ENCODE measurements at places on chromosomes 11 and 22.
A peak's percentile ranks its signal among the peaks of the same experiment; 100 is the strongest.

GRCh38 chr11:112801025-112801816 is 160.0 kb upstream of the NCAM1 start:
- no peak for DNase-seq

DNA sequence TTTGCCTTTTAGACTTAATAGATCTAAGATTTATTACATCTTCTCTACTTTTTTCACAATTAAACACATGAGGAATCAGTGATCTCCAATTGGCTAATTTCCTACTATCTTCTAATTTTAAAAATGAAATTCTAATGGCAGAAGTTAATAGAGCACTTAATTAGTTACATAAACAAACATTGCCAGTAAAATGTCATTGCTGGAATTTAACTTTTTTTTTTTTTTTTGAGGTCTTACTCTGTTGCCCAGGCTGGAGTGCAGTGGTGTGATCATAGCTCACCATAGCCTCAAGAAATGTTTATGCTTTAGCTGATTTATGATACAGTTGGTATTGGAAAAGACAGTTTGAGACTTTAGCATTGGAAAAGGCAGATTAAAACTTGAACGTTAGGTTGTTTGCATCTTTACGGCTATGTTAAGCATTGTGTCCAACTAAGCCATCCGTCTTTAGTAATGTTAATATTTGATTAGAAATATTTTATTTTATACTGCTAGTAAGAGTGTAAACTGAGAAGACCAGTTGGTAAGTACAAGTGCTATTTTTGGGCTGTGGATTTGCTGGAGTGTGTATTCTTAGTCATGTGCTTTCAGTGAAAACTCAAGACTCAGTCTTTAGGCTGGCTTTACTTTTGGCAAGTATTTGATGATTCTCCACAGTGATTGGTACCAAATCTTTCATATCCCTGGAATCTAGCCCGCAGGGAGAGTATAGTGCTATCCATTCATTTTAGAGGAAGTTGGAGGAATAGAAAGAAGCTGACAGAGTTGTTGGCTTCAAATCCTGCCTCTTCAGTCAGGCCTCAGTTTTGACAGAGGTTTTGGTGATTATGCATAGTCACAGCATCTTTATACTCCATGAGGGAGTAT is 4.5 kb downstream of the ANO5 start:
- DNase-seq, result no peak

- no peak for DNase-seq
These were observed 3.3 kb downstream of the A4GALT start for GRCh38 chr22:42717197-42717928.

DNA sequence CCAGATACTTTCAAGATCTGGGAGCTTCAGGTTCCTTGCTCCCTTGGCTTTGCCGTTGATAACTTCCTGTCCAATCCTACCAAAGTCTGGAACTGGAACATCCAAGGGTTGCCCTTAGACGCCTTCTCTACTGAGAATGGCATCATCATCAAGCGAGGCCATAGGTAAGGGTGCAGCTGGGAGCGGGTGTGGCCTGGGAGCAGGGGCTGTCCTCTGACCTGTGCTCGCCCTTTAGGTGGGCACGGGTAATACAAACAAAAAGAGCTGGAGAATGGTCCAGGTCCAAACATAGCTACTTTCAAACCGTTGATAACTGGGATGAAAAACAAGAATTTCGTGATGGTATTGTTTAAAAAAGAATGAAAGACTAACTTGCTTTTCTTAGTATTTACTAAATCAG is 25.0 kb downstream of the CASP12 start:
- DNase-seq, result no peak

DNA sequence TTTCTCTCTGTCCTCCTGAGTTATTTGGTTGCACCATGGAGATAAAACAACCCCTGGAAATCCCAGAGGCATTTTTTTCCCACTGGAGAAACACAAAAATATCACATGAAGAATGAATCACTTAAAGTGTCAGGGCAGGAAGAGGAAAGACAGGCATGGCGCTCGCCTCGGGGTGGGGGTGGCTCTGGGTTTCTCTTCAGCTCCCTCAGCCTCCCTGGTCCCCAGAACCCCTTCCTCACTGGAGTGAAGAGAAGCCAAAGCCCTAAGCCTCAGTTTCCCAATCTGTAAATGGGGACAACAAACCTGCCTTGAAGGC is 938 bp downstream of the SHISAL1 start:
- DNase-seq, result no peak

DNA sequence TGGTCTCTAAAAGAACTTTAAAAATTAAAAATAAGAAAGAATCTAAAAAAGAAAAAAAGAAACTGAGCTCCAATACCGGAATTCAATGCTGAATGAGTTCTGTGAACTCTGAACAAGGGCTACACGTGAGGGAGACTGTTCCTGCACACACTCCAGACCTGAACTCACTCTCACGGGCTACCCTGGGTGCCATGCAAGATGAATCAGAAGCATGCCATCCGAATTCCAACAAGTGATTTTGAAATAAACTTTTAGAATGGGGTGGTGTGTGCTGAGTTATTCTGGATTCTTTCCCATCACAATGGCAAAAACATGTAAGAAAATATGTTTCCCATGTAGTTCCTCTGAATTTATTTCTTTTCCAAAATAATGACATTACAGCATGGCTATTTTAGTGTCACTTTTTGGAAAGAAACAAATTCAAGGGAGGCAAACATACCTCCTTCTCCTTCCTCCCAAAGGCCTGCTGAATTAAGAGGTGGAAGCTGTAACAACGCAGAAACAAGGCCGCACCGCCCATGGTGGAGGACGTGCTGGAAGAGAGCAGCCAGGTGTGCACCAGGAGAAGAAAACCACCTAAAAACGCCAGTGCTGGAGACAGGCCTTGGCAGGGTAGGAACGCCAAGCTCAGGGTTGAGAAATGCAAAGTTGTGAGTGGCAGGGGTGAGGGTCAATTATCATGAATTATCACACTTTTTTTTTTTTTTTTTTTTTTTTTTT is 63.2 kb upstream of the ARFGAP3 start:
- no peak for DNase-seq

GRCh38 chr11:117815262-117815803 is 9.2 kb downstream of the FXYD2 start:
- no peak for DNase-seq

- no peak for DNase-seq
These were observed 74.8 kb downstream of the ETS1 start for GRCh38 chr11:128512474-128512996.

DNA sequence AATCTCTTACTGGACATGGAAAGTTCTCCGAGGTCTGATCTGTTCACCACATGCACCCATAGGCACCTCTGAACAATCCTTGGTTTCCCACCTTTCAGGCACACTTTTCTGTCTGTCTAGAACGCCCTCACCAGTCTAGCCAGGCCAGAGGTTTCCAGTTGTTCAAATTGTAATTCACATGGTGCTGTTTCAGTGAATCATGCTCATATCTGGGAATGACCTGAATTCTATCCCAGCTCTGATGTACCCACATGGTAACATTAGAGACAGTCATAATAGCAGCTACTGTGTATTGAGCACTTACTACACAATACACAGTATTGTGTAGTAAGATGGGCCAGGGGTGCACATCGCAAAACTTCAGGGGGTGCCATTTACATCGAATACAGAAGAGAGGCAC is 138.2 kb downstream of the COMMD9 start:
- no peak for DNase-seq

GRCh38 chr22:30044369-30044768 is 35.9 kb upstream of the HORMAD2 start:
- DNase-seq, result peak; percentile 57

GRCh38 chr22:17476838-17477237 is 86.5 kb upstream of the SLC25A18 start:
- DNase-seq, result no peak

DNA sequence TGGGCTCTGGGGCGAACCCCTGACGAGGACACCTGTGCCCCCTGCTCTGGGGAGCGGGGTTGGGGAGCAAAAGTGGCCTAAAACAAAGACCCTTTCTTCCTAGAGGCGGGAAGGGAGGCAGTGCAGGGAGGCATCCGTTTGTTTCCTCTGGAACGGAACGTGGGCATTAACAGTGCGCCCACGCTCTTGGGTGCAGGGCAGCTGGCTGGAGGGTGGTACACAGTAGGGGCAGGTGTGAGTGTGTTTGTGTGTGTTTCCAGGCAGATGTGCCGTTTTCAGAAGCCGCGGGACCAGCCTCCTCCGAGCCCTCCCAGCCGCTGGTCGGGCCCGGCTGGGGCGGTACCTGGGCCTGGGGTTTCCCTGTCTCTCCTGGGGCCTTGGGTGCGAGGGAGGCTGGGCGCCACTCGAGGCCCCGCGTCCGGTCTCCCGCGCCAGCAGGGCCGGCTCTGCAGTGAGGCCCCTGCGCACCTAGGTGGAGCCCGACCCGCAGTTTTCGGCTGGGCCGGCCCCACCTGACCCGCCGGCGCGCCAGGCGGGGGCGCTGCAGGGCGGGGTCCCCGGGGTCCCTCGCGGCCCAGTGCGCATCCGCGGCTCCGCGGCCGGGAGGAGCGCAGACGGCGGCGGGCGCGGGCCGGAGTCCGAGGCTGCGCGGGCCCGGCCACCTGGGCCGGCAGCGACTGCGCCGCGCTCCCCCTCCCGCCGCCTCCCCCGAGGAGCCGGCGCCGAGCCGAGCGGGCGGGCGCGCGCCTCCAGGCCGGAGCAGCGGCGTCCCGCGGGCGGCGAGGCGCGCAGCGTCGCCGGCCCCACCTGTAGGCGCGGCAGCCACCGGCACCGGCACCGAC is 1252.7 kb downstream of the BRD1 start:
- no peak for DNase-seq

DNA sequence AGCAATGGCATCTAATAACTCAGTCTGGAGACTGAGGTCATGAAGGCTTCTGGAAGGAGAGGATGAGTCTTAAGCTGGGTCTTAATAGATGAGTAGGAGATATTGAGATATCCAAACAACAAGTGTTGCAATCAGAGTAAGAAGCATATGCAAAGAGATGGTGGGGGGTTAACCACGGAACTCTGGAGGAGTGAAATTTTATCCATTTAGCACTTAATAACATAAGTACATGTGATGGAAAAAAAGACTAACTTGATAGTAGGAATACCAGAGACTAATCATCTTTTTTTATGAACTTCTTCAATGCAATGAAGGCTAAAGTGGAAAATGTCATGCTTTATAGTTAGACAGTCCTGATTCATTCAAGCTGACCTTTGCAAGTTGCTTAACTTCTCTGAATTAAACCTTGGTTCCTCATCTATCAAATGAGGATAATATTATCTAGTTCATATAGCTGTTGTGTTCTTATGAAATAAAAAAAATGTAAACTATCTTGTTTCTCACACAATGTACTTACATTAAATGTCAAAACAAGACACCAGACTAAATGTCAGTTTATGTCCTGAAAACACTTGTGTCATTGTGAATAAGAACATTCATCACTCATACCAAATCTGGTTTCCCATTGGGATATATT is 403.1 kb upstream of the CCDC90B start:
- DNase-seq, result no peak

DNA sequence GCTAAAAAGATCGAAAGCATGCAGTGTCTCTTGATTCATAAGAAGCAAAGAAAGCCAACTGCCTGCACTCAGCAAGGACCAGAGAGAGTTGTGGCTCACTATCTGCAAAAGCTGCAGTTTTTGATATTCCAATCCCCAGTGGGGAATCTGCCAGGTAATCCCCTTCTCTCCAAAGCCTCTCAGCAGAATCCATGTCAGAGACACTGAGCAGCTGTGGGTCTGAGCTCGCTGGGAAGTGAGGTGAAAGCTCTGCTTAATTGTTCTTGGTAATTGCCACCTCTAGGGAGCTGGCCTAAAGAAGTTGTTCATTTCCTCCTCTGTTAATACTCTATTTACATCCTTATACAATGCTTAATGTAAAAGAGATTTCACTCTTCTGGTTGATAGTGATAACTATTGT is 261.3 kb upstream of the LRRC4C start:
- no peak for DNase-seq

GRCh38 chr11:1773131-1773993 is 9.6 kb upstream of the CTSD start:
- DNase-seq, result no peak

DNA sequence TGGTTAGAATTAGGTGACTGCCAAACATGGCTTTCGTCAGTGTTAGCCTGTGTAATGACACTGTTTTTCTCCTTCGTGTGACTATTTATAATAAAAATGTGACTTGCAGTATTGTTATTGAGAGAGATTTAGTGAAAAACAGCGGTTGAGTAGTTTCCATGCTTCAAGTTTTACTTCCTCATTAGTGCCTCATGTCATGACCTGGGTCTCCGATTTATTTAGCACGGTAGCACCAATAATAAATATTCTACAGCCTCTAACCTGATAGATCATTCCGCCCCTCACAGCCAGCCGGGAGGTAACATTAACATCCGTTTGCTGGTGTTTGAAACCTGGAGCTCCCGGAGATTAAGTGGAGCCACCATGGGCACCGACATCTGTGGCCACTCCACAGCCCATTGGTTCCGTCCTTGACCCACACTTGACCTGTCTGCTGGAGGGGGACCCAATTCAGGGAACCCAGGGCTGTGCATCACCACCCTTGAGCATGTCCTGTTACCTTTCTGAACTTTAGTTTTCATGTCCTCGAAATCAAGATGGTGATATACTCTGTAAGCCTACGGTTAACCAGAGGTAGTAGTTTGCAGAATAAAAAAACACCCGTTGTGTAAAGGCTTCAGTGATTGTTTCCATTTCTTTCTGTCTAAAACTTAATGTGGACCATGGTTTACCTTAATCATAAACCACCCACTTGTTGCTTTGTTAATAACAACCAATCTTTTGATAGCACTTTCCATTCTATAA is 104.1 kb downstream of the ATXN10 start:
- DNase-seq, result no peak

DNA sequence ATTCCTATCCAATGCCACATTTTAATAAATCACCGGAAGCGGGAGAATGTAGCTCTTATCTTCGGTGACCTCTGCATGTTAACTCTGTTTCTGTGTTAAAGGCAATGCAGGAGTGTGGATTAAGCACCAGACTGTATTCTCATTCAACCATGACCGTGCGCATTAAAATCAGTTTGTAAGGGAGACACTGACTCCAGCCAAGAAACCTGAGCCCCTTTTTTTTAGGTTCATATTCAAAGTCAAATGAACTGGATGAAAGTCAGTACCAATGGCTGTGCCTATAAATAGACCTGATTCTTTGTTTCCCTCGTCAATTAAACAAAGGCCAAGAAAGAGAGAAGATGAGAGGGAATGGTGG is 32.2 kb downstream of the C11orf91 start:
- DNase-seq, result no peak

GRCh38 chr11:77510095-77510494 is 36.2 kb upstream of the PAK1 start:
- no peak for DNase-seq

DNA sequence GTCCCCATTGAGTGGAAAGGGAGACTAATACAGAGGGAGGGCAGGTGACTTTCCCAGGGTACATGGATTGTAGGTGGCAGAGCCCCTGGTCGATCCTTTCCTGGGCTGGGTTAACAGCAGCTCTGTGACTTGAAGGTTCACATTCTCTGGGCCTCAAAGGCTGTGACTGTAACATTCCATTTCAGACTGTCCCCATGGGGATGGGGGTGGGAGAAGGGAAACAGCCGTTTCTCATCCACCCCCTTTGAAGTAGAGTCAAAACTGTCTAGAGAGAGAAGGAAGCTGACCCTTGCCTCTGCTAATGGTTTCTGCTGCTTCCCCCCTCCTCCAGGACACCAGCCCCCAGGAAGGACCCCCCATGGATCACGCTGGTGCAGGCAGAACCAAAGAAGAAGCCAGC is 19.2 kb downstream of the MICALL1 start:
- DNase-seq, result no peak

- DNase-seq, result no peak
These were observed 197.5 kb downstream of the C11orf87 start for GRCh38 chr11:109619498-109619897.

- peak; percentile 58 for DNase-seq
These were observed 392.9 kb downstream of the INSC start for GRCh38 chr11:15507592-15507991.

- DNase-seq, result no peak
These were observed 14.3 kb downstream of the DGKZ start for GRCh38 chr11:46361283-46362155.

Measured in T1000 (cell line).